ENCODE measurements at places on chromosomes 3 and 15.

DNA sequence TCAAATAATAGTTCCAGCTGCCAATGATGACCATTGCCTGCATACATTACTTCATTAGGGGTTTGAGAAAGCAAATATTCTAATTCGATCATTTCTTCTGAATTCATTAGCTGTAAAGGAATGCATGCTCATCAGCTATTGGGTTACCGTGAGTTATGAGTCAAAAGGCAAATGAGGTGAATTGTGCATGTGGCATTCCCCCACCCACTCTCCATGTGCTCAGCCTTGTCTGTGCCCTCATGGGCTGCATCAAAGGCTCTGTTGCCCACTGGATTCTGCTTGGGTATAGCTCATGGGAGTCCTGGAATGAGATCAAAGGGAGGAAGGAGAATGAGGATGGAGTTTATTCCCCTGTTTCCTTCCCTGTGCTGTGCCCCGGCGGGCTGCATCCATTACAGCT lies 99.3 kb upstream of the CHRNA7 start:
- no peak for DNase-seq

- no peak for DNase-seq
Measured at GRCh38 chr3:72165317-72165716, 380.4 kb upstream of the PROK2 start.

DNA sequence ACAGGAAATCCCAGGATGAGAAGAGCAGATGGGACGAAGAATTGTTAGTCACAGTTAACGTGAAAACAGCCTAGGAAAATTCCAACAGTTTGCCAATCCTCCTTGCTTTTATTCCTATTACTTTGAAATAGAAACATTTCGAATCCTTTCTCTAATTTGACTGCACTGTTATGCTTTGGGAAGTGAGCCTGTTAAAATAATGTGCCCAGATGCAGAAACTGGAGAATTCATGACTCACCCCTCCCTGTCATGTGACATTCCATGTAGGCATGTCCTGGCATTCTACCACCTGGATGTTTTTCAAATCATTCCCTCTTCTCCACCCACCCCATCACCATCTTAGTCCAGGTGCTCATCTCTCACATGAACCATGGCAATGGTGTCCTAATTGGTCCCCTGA lies 107.3 kb downstream of the MINAR1 start:
- DNase-seq = no peak

DNA sequence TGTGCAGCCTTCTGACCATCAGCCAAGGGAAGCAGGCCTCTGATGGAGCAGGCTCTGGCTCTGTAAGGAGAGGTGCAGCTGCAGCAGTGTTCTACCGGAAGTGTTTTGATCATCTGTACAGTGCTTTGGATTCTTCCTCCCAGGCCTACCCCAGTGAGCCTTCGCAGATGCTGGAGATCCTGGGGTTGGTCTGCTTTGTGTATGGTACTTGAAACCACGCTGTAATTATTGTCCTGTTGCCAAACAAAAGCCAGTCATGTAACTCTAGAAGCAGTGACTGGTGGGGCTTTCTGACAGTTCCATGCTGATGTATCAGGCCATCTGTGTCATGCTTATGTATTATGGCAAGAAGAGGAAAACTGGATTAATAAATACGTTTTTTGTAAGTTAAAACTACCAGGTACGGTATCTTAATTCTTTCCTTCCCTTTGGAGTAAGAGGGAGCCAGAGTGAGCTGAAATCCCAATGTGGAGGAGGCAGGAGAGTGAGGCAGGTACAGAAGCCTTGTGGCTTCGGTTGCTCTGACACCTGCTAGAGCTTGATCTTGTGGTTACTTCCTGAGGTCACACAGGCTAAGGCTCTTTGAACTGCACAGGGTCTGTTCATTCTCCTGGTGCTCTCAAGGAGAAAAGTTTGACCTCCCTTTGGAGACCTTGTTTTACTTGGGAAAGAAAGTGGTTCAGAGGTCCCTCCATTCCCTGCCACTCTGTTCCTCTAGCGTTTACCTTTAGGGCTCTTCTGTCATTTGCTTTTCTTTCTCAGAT lies 3.7 kb downstream of the TMEM42 start:
- no peak for DNase-seq

- no peak for DNase-seq
Measured at GRCh38 chr3:71160785-71161546, 422.6 kb downstream of the FOXP1 start.

- no peak for DNase-seq
Measured at GRCh38 chr3:177729956-177730681, 532.8 kb upstream of the TBL1XR1 start.

DNA sequence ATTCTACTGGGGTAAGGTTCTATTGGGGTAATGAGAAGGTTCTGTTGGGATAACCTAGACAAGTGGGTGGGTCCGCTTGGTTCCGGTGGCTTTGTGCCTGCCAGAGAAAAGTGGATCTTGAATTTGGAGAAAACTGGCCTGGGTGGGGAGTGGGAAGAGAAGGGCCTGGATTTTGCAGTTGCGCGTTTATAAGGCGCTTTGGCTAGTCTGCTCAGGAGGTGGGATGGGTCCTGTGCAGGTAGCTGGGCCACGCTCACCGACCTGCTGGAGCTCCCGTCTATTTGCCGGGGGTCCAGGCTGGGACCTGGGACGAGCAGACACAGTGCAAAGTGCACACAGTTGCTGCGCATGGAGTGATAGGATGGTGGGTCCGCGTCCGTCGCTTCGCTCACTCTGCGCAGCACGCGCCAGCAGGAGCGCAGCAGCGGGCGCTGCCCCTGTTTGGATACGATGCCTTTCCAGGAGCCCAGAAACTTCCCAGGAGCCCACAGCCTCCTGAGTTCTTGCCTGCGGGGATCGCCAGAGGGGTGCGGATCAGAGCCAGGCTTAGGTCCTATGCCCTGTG lies 1.3 kb upstream of the AP3B2 start:
- no peak for DNase-seq

GRCh38 chr15:59376733-59377132 lies 4.1 kb upstream of the MYO1E start:
- DNase-seq = no peak

DNA sequence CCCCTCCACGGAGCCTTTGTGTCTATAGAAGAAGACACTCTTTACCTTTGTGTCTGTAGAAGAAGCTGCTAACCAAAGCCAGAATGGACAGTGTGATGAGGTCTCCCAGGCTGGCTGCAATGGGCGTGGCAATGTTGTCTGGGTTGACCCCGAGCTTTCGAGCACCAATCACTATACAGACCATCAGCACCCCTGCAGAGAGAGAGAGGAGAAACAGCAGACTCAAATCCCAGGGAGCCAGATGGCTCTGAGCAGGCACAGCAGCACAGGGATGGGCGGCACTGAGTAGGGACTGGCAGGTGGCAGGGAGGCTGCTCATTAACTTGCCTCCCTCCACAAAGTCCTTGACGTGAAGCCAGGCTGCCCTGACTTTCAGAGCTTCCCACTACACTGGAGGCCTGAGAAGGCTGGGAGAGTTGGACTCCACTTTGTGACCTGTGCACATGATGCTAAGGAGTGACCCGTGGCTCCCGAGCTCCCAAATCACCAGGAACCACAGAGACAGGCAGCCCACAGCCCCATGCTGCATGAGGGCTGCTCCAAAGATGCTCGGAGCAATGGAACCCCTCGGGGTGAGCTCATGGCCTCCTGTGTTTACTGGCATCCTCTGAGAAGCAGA lies 53.9 kb downstream of the ROPN1B start:
- no peak for DNase-seq

DNA sequence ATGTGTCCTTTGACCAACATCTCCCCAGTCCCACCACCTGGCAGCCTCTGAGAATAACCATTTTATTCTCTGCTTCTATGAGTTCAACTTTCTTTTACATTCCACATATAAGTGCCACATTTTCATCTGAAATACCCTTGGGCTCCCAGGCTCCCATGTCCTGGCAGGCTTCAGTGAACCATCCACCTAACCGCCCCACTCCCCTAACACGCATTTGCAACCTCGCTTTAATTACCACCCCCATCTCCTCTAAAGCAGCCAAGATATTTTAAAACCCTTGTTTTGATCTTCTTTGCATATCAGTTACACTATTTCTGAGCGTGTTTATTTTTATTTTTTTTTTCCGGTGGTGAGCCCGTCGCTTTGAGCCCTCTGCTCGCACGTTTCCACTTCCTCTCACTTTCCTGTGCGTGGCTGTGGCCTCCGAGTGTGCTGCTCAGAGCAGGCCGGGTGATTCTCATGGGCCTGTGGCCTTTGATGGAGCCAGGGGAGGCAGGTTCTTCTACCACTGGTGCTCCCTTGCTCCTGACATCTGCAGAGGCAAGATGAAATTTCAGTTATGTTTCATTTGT lies 195.4 kb upstream of the LPP start:
- DNase-seq = peak; percentile 42

GRCh38 chr3:129050556-129051295 lies 9.9 kb upstream of the GP9 start:
- no peak for DNase-seq

DNA sequence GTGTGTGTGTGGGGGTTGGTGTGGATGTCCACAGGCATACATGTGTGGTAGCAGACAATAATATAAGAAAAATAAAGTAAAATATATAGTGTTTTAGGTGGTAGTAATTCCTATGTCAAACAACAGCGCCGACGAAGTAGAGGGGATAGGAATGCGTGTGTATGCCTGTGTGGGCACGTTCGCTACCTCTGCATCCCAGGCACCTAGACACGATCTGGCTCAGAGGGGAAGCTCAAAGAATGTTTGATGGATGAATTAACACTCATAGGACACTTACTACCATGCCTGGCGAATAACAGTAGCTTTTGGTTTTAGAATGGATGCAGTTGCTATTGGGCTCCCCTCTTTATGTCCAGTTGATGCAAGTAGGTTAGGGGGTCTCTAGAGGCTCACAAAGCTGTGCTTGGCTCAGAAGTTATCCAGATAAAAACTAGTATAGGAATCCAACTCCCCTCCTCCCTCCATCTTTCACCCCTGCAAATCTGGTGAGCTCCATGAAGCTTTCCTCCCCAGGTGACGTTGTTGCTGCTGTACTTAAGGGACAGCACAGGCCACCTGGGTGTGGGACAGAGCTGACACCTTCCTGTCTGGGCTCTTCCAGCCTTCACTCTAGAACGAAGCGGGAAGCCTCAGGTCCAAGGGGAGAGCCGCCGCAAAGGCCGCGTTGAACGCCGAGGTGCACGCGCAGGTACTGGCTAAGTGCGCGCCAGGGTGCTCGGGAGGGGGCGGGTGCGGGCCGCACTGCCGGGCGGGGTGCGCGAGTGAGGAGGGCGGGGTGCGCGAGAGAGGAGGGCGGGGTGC lies 192.6 kb upstream of the LYSMD4 start:
- peak; percentile 66 for DNase-seq

DNA sequence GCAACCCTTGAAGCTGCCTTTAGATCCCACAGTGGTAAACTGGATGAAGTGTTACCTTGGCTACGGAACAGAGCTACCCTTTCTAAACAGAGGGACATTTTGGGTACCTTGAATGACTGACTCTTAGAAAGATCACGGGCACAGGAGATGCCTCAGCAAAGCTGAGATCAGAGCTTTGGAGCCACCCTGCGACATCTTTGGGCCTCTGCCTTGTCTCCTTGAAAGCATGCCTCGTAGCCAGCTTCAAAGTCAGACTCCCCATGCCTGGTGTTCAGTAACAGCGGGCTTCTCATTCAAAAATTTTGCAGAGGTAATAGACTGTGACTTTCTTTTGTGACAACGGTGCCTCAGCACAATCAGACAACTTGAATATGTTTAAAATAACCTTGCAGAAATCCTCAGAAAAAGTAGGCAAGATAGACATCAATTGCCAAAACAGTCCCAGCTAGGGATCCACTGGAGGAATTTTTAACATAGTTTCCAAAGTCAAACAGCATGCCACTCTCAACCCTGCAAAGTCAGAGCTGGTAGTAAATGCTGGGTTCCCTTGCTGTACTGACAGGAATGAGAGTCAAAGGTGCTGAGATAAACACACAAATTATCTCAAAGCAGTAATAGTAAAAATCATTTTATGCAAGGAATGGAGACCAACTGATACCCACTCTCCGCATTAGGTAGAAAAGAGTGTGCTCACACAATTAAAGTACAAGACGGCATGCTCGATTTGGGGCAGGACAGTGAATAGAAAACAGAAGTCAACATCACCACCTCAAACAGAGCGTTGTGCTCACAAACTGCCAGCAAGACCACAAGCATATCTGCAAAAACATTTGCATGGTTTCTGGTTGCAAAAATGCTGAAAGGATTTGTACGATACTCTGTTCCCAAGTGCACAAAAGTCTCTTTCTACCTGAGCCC lies 82.1 kb downstream of the MYO1E start:
- no peak for DNase-seq

DNA sequence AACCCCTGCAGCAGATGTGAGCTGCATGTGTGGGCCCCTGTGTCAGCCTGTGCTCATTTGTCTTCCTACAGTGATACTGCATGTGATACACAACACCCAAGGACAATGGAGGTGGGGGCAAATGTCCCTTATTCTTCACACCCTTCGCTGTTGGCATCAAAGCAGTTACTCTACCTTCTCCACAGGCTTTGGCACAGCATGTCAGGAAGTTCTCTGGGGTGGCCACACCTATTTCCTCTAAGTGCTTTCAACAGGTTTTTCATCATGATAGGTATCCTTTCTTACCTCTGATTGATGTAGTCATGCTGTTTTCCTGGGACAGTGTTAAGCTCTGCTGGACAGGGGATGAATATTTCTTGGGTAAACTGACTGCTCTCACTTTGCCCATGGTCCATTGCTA lies 29.5 kb downstream of the ZNF662 start:
- no peak for DNase-seq

DNA sequence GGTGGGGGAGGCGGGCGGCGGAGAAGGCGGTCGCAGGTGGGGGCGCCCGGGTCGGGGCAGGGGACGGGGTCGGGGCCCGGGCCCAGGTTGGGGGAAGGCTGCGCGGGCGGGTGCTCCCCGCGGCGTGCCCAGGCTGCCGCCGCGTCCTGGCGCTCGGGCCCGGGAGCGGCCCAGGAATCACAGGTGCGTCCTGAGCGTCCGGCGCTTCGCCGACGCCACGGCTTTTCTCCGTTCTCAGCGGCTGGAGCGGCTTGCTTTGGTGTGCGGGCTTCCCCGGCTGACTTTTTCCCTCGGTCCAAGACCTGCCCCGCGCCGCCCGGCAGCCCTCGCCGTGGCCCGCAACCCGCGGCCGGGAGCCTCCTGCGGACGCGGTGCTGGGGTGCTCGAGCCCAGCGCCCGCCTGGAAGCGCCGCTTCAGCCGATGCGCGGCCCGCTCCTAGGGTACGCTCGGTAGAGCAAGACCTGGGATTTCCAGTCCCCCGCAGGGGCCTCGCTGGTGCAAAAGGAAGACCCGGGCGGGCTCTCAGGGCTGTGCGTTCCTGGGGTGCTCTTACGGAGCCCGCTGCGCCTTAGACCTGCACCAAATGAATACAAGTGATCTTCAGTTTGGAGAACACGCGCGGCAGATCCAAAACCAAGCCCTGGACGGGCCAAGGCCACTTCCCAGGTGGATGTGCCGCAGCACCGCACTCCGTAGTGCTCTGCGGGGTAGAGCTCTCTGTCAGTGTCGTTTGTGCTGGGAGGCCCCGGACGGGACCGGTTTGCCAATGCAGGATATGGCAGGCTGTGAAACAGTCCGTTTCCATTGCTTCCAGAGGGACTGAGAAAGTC lies 639 bp downstream of the NIPA1 start:
- DNase-seq = no peak

GRCh38 chr15:71638876-71639275 lies 171.5 kb upstream of the NR2E3 start:
- no peak for DNase-seq

- peak; percentile 48 for DNase-seq
Measured at GRCh38 chr15:33126559-33127290, 67.8 kb downstream of the FMN1 start.

GRCh38 chr3:133799794-133800585 lies 5.6 kb upstream of the SRPRB start:
- no peak for DNase-seq

Measured in activated CD4-positive, alpha-beta T cell treated with anti-CD3 and anti-CD28 coated beads, Interleukin-2, amount 50 U/mL, for 4 hours (primary cell).